SK-N-SH treated with all-trans-retinoic acid at 6 μM for 48 hours (cell line): ENCODE measurements at places on chromosomes 5 and 9.

GRCh38 chr9:37187292-37187691 is 66.9 kb downstream of the ZCCHC7 start:
- no peak for ATAC-seq

GRCh38 chr9:134643222-134643671 is 1.6 kb downstream of the COL5A1 start:
- ATAC-seq = peak; percentile 2; the same call in 2 of the 3 replicates

DNA sequence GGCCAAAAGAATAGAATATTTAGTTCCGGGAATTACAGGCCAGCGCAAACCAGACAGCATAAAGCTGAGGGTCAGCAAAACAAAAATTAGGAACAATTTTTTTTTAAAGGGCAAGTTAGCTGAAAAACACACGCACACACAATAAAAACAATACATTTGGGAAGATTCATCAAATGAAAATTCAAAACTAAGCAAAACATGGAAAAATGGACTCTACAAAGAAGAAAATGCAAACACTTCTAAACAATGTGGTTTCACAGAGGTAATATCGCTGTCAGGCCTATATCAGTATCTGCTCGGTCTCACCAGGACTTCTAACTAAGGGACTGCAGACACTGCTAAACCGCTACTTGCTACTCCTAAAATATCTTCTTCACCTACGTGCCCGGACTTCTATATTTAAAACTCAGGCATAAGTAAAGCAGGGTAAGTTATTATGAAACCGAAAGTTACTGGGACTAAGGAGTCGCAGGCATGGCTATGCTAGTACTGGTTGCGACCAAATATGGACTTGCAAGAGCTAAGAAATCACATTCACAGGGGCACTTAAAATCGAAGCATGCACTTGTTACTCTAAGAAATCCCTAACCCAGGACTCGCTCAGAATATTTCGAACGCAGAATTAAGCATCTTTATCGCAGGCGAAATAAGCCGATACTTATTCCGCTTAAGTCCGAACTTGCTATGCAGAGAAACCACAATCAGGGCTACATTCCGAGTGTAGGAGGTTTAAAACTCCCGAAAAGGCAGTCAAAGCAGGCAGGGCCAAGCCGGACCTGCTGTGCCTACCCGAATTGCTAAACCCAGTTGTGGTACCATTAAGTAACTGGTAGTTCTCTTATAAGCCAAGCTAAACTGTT is 2.3 kb downstream of the ANXA2R start:
- ATAC-seq = no peak

DNA sequence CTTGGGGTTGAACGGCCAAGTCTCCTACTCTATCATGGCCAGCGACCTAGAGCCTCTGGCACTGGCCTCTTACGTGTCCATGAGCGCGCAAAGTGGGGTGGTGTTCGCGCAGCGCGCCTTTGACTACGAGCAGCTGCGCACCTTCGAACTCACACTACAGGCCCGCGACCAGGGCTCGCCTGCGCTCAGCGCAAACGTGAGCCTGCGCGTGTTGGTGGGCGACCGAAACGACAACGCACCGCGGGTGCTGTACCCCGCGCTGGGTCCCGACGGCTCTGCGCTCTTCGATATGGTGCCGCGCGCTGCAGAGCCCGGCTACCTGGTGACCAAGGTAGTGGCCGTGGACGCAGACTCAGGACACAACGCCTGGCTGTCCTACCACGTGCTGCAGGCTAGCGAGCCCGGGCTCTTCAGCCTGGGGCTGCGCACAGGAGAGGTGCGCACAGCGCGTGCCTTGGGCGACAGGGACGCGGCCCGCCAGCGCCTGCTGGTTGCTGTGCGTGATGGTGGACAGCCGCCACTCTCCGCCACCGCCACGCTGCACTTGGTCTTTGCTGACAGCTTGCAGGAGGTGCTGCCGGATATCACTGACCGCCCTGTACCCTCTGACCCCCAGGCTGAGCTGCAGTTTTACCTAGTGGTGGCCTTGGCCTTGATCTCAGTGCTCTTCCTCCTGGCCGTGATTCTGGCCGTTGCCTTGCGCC is 2.0 kb downstream of the PCDHGB5 start:
- no peak for ATAC-seq
